ENCODE measurements at places on chromosomes 6 and 20.

DNA sequence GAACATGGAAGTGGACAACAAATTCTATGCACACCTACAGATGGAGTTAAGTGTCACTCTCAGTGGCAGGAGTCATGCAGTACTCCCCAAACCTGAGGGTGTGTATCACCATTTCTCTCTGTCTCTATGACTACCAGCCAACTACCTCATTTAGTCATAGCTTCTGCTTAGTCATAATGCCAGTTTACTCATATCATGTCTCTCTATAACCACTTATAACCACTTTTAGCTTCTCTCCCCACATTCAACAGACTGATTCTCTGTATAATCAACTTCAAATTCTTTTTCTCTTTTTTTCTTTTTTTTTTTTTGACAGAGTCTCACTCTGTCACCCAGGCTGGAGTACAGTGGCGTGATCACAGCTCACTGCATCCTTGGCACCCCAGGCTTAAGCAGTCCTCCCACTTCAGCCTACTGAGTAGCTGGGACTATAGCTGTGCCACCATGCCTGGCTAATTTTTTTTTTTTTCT lies 13.8 kb upstream of the GTF3C6 start:
- no peak for DNase-seq

DNA sequence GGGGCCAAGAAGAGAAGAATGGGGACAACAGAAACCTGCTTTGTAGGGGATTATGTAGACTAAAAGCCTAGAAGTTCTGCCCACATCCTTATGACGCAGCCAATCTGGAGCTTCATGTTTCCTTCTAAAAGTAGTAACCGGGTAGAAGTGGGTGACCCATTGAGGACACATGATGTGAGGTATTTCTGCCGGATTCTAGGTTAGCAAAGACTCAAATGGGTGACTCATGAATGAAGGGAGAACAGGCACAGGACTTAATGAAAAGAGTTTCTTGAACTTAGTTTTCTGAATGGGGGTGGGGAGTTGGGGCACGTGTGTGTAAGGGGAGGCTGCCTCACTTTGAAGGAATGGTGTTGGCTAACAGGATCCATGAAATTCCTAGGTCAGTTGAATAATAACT lies 68.8 kb downstream of the CDS2 start:
- DNase-seq: no peak

GRCh38 chr20:45649312-45649863 lies 18.3 kb upstream of the WFDC9 start:
- no peak for DNase-seq

DNA sequence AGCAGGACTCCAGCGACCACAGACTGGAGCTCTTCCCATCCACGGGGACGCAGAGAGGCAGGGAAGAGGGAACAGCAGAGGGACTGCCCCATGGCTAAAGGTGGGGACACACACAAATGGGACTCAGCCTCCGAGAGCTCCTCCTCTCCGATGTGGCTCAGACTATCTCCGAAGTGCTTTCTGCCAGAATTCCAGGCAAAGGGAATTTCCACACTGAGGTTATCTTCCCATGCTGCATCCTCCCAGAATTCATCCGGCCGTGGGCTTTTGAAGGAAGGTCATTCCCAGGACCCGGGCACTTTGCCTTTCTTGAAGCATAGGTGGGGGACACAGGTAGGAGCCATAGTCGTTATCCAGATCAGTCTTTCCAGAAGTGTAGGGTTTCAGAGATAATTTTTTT lies 67.9 kb downstream of the SULF2 start:
- no peak for DNase-seq

DNA sequence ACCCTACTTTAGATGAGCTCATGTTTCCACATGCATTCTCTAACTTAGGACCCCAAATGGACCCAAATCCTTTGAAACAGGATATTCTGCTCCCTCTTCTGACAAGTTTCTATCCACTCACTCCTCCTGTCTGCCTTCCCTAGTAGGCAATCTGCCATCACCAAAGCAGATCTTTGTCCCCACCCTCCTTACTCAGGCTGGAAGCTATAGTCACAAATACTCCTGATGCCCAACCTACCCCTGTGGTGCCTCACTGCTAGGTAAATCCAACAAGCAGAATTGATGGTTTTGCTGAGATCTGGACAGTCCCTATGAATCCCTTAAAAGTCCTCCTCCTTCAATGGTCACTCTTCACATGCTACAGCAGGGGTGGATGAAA lies 21.7 kb downstream of the ELOVL5 start:
- DNase-seq: no peak

GRCh38 chr20:25269833-25270170 lies 21.9 kb downstream of the PYGB start:
- no peak for DNase-seq

- no peak for DNase-seq
Observed at GRCh38 chr20:59137532-59137931, 26.1 kb upstream of the ZNF831 start.

- no peak for DNase-seq
Observed at GRCh38 chr6:148996815-148997214, 250.0 kb downstream of the UST start.

DNA sequence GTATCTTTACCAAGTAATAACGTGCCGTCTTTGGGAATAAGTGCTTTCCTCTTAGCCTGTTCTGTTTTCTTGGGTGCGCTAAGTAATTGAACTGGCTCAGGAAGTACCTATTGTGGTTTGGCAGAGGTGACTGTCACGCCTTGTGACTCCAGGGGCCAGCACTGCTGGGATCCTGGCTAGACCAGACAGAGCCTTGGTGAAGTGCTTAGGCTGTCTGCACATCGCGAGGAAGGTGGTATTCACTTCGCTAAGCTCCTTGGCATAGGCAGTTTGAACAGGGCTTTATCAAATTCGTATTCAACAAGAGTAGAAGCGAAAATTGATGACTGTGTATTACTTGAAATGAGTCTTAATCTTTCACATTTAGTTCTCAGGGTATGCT lies 17.6 kb downstream of the PRDM1 start:
- DNase-seq: peak; percentile 17

DNA sequence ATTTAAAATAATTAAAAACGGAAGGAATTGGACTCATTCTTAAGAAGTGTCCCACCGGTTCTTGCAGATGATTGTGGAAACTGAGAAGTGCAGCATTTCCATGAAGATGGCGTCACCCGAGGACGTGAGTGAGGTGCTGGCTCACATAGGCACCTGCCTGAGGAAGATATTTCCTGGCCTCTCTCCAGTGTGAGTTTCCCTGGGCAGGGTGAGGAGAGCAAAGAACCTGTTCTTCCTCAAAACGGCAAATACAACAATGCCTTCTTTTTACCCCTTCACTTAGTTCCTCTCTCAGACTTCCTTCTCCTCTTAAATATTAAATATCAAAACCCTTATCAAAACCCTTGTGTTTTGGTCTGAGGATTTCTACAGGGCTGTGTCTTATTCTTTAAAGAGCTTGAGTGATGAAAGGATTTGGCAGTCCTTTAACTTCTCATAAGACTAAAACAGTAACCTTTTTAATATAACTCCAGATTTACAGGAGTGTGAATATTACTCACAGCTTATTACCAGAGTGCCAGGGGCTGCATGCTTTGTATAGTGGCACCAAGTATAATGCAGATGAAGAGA lies 156.3 kb downstream of the CARMIL1 start:
- no peak for DNase-seq

DNA sequence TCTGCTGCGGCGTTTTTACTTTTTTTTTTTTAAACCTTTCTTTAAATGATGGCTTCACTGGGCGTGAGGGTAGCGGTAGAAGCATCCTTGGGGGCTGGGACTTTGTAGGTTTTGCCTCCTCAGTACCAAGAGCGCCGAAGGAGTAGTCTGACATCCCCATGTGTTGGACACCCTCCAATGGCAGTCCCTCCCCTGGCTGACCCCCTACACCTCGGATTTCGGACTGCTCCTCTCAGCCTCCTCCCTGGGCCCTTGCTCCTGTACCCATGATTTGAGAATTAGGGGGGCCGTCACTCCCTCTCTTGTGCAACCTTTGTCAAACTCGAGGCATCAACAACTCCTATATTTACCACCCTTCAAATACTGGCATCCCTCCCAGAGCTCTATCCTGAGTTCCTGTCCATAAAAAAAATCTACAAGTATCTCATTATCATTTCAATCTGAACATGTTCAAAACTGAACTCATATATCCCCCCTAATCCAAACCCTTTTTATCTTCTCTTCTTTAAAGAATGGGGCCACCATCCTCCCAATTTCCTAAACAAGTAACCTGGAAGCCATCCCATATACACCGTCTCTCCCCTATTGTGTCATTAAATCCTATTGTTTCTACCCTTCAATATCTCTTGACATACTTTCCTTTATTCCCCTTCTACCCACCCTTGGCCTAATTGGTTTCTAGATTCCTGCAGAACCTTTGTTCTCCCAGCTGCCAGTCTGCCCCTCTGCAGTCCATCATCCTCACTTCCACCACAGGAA lies 1.2 kb upstream of the ARFGEF3 start:
- no peak for DNase-seq

- DNase-seq: no peak
Observed at GRCh38 chr6:47134476-47135189, 92.5 kb upstream of the ADGRF1 start.

GRCh38 chr6:3317741-3318211 lies 59.0 kb downstream of the PSMG4 start:
- DNase-seq: no peak

GRCh38 chr6:41371461-41371991 lies 36.1 kb downstream of the NCR2 start:
- no peak for DNase-seq

DNA sequence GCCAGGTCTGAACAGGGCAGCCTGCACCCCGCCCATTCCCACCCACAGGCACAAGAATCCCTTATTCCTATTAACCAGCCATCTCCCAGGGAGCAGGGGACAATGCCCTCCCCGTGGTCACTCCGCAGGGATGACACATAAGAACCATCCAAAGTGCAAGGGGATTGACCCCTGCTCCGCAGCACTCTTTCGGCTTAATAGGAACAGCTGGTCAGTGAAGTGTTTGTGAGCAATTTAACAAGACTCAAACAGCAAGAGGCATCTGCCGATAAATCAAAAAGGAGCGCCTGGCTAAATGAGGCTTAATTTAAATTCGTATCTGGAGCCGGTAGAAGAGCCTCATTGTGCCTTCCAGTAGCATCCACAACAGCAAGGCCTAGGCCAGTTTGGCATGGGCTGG lies 389.4 kb downstream of the RNGTT start:
- no peak for DNase-seq

- DNase-seq: no peak
Observed at GRCh38 chr6:4776493-4777393, 539 bp downstream of the CDYL start.

GRCh38 chr6:66838764-66839163 lies 1131.7 kb upstream of the EYS start:
- no peak for DNase-seq

DNA sequence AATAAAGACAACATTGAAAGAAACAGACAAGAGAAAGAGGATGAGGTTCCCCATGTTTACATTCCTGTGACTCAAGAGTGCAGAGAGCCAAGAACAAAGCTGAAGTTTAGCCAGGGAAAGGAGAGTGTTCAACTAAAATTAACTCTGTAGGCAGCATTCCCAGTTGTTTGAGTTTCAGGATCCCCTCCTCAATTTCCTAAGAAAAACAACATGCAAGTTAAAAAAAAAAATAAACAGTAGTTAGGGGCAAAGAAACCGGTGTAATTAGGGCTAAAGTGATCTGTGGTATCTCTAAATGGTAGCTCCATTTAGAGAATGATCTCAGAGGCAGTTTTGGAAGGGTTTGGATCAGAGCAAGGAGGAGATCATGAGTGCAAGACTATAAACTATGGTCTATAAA lies 30.9 kb upstream of the RAB23 start:
- DNase-seq: no peak

- DNase-seq: no peak
Observed at GRCh38 chr20:47318586-47319516, 37.6 kb downstream of the ZMYND8 start.

- no peak for DNase-seq
Observed at GRCh38 chr6:47479140-47479508, 1.5 kb downstream of the CD2AP start.

- no peak for DNase-seq
Observed at GRCh38 chr6:163942790-163943189, 528.3 kb downstream of the QKI start.

GRCh38 chr6:33392595-33392948 lies 949 bp downstream of the KIFC1 start:
- DNase-seq: no peak

GRCh38 chr6:20722455-20722854 lies 188.2 kb downstream of the CDKAL1 start:
- DNase-seq: no peak

GRCh38 chr6:149881066-149881766 lies 16.7 kb downstream of the RAET1E start:
- no peak for DNase-seq

GRCh38 chr6:39923394-39923793 lies 10.9 kb downstream of the MOCS1 start:
- DNase-seq: no peak

Data from stimulated activated CD8-positive, alpha-beta memory T cell treated with anti-CD3 and anti-CD28 coated beads, Interleukin-4, amount 100 ng/mL, for 1 hour (primary cell).